ENCODE measurements at places on chromosomes 2 and 18. TPM values are rescaled to one million over a fixed set of nuclear protein-coding genes. Genes with fewer than 3 reads are reported as not detected.

Gene HNMT
- 26.8 TPM for total RNA-seq

- DNase-seq, result peak; percentile 82
Observed at GRCh38 chr2:128315829-128316776, 2.6 kb downstream of the HS6ST1 start.

- no peak for DNase-seq
Observed at GRCh38 chr2:136021976-136022375, 36.5 kb upstream of the DARS1 start.

Gene TMEM169
- 0.04 TPM for total RNA-seq

DNA sequence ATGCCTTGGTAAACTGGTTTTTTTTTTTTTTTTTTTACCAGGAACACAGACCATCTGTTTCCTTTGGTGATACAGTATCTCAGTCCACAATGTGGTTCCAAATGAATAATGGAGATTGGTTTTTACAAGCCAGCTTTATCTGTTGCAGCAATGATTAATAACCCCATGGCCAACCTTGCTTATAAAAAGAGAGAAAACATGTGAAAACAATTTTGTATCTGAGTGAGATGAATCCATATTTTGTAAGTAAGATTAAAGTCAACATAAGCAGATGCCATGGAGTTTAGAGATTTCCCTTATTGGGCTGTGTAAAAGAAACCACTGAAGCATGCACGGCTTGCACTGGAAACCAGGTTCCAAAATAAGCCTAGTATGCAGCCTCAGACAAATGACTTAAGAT is 108.6 kb upstream of the CNTNAP5 start:
- DNase-seq, result no peak

GRCh38 chr2:188576651-188577050 is 285.0 kb downstream of the GULP1 start:
- no peak for DNase-seq

Gene SLC20A1
- total RNA-seq, result 5.0 TPM

- DNase-seq, result no peak
Observed at GRCh38 chr2:219916726-219917440, 289.5 kb downstream of the SLC4A3 start.

Gene DTYMK
- total RNA-seq, result 6.6 TPM

- peak; percentile 91 for DNase-seq
Observed at GRCh38 chr2:226799976-226800940, 638 bp upstream of the IRS1 start.

DNA sequence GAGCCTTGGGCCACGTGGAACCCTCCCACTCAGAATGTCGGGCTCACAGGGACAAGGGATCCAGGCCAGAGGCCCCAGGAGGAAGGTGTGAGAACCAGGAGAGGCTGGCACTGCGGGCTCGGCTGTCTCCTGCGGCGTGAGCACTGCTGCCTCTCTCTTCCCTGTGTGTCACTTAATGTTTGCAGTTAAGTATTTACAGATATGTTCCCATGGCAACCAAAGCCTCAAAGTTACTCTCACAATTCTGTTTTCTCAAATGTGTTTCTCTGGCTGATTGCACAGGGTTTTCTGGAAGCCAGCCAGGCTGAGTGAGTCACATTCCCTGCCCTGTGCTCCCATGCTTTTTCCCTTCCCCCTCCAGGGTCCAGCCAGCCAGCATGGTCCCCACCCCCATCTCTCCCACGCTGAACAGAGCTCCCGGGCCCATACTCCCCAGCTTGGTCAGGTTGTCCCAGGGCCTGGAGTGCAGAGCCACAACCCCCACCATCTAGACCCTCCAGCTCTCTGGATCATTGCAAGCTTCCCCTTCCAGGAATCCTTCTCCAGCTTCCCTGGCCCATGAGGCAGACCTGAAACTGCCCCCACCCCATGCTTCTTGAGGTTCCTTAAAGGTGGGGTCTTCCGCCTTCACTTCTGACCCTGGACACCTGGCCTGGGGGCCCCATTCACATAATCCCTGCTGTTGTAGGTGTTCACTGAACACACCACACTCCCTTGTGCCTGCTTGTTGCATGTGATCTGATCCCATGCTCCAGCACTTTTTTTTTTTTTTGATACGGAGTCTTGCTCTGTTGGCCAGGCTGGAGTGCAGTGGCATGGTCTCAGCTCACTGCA is 265.9 kb downstream of the CELF4 start:
- DNase-seq, result peak; percentile 89

Gene ANKRD23
- total RNA-seq, result 8.1 TPM

Gene LYPD6
- total RNA-seq, result 1.1 TPM

GRCh38 chr2:28661589-28662001 is 90.0 kb upstream of the PPP1CB start:
- DNase-seq, result peak; percentile 73

Measured in lower leg skin (tissue), 4 donors.